H1 (cell line): ENCODE measurements at places on chromosomes 6 and 20. TPM values are rescaled to one million over a fixed set of nuclear protein-coding genes. Genes with fewer than 3 reads are reported as not detected.

The CCN6 gene
- total RNA-seq, result not detected in 2 replicates

The TBX18 gene
- total RNA-seq, result not detected in 2 replicates

The TEAD3 gene
- 27.0 and 28.7 TPM in 2 replicates for total RNA-seq

The PPP1R14C gene
- total RNA-seq, result 0.25 and 0.61 TPM in 2 replicates

The ZNF217 gene
- 87.9 and 89.8 TPM in 2 replicates for total RNA-seq

The ZC3H12D gene
- total RNA-seq, result 0.07 and 0.08 TPM in 2 replicates

The RAET1E gene
- not detected in 2 replicates for total RNA-seq

The ANGPT4 gene
- total RNA-seq, result 0.06 and 0.07 TPM in 2 replicates

The VAPB gene
- total RNA-seq, result 57.1 and 62.8 TPM in 2 replicates

The C6orf52 gene
- 1.1 and 1.5 TPM in 2 replicates for total RNA-seq

The TMEM14C gene
- 111 and 116 TPM in 2 replicates for total RNA-seq
